ENCODE measurements at places on chromosomes 4 and X.

- no peak for DNase-seq
Observed at GRCh38 chrX:146887020-146887419, 72.5 kb upstream of the CXorf51A start.

DNA sequence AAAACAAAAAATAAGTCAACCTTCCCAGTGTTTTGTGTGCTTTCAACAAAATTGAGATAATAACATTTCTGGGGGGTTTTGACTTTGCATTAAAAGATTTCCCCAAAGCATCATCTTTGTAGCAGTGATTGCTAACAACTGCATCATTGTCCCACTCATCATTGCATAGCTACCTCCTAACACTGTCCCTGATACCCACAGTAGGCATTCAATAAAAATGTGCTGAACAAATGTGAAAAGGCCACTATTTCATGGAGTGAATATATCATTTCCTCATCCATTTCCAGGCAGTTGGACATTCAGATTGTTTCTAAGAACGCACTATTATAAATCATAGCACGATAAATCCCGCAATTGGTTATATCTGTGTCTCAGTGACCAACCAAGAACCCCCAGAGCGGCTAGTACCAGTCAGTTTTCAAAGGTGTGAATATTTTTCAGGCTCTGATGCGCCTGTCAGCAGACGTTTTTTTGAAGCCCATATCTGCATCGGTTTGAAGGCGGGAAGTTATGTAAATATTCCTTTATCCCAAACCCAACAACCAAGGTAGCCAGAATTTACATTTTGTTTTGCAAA is 36.0 kb upstream of the CRMP1 start:
- DNase-seq: no peak

- DNase-seq: no peak
Observed at GRCh38 chr4:47647544-47647943, 162.5 kb downstream of the ATP10D start.

DNA sequence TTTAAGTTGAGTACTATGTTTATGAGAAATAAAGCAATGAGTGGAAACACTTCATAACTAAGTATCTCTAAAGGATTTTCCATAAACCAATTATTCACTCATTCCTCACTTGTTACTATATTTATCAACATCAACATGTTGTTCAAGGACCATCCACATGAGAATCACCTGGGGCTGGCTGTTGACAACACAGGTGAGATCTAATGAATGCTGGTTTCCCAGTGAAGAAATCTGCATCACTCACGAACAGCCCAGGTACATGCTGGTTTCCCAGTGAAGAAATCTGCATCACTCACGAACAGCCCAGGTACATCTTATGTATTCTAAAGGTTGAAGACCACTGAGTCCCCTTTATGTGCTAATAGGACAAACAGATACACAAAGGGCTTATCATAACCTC is 32.5 kb downstream of the TSPAN5 start:
- no peak for DNase-seq

- no peak for DNase-seq
Observed at GRCh38 chrX:109623997-109624396, 975 bp downstream of the KCNE5 start.

DNA sequence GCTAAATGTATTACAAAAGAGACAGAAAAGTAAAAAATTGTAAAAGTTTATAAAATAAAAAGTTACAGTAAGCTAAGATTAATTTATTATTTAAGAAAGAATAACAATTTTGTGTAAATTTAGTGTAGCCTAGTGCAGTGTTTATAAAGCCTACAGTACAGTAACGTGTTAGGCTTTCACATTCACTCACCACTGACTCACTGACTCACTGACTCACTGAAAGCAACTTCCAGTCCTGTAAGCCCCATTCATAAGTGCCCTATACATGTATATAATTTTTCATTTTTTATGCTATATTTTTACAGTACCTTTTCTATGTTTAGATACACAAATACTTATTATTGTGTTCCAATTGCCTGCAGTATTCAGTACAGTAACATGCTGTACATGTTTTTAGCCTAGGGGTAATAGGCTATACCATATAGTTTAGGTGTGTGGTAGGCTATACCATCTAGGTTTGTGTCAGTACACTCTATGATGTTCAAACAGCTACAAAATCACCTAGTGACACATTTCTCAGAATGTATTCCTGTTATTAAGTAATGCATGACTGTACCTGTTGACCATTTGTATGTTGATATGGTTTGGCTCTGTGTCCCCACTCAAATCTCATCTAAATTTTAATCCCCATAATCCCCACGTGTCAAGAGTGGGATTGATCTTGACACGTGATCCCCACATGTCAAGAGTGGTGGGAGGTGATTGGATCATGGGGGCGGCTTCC is 57.9 kb downstream of the CFAP299 start:
- DNase-seq: no peak

DNA sequence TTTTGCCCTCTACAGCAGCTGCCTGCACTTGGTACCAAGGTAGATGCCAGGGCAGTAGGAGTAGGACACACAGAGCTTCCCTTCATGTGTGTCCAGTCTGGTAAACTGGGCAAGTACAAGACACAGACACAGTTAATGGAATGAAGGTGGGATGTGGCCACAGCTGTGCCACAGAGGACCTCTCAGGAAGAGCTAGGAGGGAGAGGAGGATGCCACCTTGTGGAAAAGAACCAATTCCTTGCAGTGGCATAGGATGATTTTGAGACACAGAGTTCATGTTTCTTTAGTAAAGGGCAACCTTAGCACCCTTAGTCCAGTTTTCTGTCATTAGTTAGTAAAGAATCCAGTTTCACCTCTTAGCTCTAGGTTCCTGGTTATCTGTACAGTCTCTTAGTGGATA is 36.3 kb upstream of the TBC1D14 start:
- DNase-seq: no peak

DNA sequence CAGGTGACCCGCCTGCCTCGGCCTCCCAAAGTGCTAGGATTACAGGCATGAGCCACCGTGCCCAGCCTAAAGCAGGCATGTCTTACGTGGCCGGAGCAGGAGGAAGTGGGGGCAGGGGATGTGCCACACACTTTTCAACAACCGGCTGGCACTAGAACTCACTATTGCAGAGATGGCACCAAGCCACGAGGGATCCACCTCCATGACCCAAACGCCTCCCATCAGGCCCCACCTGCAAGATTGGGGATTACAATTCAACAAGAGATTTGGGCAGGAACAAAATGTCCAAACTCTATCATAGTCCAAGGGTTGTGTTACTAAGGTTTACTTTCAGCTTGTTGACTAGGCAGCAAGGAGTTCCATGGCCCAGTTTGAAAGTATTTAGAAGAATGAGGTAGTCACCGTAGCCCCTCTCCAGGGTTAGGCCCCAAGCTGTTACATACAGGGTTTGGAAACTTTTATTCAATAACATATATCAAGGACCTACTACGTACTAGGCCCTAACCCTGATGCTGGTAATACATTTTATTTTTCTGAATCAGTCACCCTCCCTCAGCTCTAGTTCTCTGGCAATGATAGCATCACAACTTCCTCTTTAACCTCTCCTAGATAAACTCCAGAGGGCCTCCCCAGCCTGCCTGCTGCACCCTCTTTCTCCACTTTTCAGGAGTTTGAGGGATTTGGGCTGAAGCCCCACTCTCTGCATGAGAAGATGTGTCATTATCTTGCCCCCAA is 18.0 kb upstream of the TBC1D14 start:
- DNase-seq: no peak

DNA sequence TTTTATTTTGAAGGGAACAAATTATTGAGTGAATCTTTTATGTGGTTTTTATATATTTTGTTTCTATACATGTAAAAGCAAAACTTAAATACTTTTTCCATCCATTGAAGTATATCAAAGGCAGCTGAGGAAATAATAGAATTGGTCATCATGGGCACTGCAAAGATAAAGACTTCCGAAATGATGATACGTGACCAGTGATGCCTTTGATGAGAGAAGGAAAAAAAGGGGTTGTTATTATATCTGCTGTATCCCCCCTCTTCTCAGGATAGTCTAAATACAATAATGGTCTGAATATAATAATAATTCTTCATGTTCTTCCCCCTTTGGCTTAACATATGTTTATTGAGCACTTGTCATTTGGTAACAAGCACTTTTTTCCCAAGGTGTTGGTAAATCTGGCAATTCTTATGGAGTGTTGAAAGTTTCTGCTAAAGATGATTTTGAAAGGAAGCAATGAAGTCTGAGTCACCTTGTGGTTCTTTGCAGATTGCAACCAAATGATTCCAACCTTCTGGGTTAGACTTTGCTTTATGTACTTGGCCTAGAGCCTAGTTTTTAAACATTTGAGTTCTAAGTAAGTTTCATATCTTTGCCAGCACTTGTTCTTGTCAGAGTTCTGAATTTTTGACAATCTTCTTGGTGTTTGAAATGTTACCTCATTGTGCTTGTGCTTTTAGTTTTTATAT is 60.8 kb downstream of the USP9X start:
- no peak for DNase-seq

- no peak for DNase-seq
Observed at GRCh38 chrX:40172401-40173142, 74.8 kb upstream of the BCOR start.

GRCh38 chrX:56797574-56798338 is 68.7 kb downstream of the NBDY start:
- no peak for DNase-seq

- no peak for DNase-seq
Observed at GRCh38 chrX:82412858-82413257, 1095.2 kb upstream of the POU3F4 start.

- DNase-seq: no peak
Observed at GRCh38 chrX:96314985-96315384, 369.7 kb upstream of the DIAPH2 start.

- DNase-seq: no peak
Observed at GRCh38 chr4:93908778-93909177, 80.2 kb downstream of the ATOH1 start.

GRCh38 chrX:104695593-104695992 is 129.6 kb downstream of the IL1RAPL2 start:
- no peak for DNase-seq

GRCh38 chrX:123475068-123475724 is 257.7 kb downstream of the THOC2 start:
- DNase-seq: no peak

DNA sequence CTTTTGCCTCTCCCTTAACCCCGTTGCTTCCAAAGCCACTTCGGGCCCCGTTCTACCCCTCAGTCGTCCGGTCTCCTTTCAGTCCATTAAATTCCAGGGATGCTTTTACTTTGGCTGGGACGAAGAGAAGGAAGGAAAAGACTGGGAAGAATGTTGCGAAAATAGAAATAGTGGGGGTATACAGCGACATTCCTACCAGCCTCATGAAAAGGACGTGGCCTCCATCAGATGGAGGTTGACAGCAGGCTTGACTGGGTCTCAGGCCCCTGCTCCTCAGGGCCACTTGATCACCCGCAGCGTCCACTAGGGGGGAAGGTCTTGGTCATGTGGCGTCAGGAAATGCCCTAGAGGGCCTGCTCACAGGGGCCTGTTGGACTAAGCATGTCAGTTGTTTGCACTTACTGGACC is 657 bp upstream of the ANKRD50 start:
- no peak for DNase-seq

GRCh38 chr4:139419388-139419914 is 34.5 kb upstream of the RAB33B start:
- DNase-seq: no peak

DNA sequence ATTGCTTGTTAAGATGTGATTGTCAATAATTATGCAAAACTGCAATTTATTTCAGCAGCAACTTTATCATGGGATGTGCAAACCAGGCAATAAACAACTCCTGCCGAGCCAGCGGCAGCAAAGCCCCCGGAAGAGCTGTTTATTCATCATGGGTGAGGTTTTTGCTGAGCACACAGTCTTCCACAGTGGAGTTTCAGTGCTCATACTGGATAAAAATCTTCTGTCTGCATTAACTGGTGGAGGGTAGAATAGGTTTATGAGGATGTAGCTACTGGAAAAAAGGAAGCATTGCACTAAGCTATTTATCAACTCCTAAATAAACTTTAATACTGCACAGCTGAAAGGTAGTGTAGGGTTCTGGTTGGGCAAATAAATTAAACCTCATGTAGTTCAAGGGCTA is 557.4 kb upstream of the FTHL17 start:
- no peak for DNase-seq

GRCh38 chr4:159150821-159151390 is 48.0 kb downstream of the RAPGEF2 start:
- DNase-seq: no peak

GRCh38 chrX:37896511-37896890 is 49.1 kb upstream of the DYNLT3 start:
- DNase-seq: no peak

GRCh38 chr4:68124262-68124661 is 5.4 kb downstream of the TMPRSS11F start:
- DNase-seq: no peak

GRCh38 chr4:74111306-74111975 is 12.4 kb upstream of the CXCL2 start:
- DNase-seq: no peak

- no peak for DNase-seq
Observed at GRCh38 chrX:97863261-97863660, 979.6 kb downstream of the RPA4 start.

DNA sequence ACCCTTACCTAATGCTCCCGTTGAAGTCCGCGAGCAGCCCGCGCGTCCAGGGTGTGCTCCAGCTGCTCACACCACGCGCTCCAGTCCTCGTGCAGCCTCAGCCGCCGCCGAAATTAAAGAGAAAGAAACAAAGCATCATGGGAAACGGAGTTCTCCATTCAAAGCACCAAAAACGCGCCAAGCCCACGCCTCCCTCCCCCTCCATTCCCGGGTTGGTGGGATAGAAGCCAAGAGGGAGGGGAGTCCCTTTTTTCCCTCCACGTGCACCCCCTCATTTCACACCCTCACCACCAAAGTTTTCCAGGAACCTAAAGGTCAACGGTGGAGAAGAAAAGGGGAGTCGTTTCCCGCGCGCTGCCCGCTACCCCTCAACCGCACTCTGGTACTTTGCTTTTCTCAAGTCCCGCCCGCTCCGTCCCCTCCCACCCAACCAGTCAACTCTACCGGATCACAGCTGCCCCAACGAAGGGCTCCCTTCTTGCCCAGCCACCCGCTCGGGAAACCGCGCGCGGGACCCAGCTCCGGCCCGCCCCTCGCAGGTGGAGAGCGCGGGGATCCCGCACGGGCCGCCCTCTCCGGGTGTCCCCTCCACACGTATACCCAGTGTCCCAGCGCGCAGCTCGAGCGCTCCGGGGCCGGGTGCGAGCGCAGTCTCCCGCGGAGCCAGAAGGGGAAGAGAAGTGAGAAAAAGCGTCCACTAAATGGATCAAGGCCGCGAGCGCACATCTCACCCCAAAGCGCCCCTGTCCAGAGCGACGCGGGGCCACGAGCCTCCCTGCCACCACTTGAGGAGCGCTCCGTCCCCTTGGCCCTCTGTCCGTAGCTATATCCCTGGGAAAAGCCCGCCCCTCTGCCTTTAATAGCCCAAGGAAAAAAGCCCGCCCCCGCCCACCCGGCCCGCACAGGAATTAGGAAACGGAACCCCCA is 65.1 kb upstream of the CCDC160 start:
- DNase-seq: no peak
